ENCODE measurements at places on chromosomes 1 and 21.

DNA sequence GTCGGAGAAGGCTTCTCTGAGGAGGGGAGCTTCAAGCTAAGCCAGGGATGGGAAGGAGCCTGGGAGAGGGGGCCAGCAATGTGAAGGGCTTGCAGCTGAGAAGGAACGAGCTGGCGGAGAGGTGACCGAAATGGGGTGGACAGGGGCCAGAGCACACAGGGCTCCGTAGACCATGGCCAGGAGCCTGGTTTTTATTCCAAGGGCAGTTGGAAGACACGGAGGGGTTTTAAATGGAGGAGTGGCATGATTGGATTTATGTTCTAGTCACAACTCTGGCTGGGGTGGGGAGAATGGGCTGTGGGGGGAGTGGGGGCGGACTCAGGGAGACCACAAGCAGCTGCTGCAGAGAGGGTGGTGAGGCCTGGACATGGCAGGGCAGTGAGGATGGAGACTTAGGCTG lies 5.1 kb upstream of the EPS8L3 start:
- DNase-seq = no peak

- DNase-seq = no peak
Measured at GRCh38 chr1:160888926-160889325, 3.9 kb upstream of the ITLN1 start.

DNA sequence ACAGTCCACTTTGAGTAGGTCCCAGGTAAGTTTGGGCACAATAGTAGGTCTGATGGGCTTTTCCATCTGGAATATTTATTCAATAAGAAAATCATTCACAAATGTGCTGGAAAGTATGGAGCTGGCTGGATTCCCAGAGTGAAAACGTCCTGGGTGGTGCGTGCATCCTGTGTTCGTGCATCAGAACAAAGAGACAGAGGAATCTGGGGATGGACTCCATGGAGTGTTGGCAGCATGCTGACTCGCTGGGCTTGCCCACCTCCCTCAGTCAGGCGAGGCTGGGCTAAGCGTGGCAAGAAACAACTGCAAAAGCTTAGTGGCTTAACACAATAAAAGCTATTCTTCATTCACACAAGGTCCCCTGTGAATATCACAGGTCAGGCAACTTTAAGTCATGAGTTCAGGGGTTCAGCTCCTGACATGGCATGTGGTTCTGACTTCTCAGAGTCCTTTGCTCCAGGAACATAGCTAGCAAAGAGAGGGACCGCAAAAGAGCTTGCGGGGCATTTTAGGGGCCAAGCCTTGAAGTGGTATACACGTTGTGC lies 151.6 kb upstream of the ZNF644 start:
- DNase-seq = no peak

- DNase-seq = no peak
Measured at GRCh38 chr1:54571326-54571725, 23.3 kb downstream of the ACOT11 start.

DNA sequence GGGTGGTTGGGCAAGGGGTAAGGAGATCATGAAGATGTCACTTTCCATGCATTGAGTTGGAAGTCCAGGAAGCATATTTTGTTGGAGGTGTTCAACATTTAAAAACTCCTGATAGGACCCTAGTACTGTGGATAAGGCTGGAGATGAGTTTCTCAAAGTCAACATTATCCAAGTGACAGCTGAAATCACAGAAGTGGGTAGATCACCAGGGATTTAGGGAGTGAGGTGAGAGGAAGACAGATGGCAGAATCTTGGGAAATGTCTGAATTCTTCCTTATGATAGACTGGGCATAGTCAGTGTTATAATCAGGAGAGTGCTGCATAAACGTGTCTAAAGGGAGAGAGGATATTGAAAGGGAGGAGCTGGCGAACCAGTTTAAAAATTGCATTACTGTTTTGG lies 5.3 kb upstream of the RASAL2 start:
- DNase-seq = no peak

- DNase-seq = no peak
Measured at GRCh38 chr1:20442920-20443625, 42.9 kb downstream of the CAMK2N1 start.
